Activated naive CD8-positive, alpha-beta T cell treated with anti-CD3 and anti-CD28 coated beads for 36 hours (primary cell): ENCODE measurements at places on chromosomes 7 and 10.

DNA sequence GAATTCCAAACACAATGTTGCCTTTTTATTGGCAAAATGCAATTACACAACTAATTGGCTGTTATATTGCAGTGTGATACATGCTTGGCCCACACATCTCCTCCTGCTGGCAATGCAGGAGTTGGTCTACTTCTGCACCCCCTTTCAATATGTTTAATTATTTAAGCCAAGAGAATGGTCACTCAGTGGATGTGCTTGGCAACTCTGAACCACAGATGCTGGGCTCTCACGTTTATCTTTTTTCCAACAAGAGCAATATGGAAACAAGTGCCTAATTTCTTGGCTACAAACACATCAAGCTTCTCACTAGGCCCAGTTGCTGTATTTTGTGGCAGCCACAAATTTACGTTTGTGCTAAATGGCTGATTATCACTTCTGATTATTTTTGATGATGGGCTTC lies 1149.2 kb upstream of the CELF2 start:
- no peak for DNase-seq

DNA sequence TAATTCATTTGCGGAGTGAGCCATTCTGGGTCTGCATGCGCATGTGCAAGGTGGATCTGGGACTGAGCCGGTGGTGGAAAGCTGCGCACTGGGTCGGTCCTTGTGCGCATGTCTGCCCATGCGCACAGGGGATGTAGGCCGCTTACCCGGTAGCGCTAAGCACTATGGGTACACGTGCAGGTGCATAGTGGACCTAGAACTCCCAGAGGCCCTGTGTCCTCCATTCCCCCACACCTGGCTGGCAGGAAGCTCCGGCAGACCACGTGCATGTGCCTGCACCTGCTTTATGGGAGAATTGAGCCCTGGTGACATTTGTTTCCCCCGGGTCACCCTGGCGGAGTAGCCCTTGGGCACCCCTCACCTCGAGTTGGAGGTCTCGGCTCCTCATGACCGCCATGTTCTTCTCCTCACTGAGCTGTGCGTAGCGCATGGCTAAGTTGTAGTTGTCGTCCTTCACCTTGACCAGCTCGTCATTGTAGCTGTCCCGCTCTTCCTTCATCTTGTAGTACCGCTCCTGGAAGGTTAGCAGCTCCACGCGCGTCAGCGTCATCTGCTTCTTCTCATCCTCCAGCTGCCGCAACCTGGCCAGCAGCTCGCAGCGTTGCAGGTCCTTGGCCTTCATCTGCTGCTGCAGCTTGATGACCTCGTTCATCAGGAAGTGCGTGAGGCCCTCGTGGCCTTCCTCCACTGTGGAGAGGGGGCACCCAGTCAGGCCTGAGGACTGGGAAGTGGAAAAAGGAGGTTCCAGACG lies 99.6 kb downstream of the CARD11 start:
- DNase-seq: no peak

GRCh38 chr10:34145715-34146114 lies 669.4 kb downstream of the PARD3 start:
- no peak for DNase-seq

DNA sequence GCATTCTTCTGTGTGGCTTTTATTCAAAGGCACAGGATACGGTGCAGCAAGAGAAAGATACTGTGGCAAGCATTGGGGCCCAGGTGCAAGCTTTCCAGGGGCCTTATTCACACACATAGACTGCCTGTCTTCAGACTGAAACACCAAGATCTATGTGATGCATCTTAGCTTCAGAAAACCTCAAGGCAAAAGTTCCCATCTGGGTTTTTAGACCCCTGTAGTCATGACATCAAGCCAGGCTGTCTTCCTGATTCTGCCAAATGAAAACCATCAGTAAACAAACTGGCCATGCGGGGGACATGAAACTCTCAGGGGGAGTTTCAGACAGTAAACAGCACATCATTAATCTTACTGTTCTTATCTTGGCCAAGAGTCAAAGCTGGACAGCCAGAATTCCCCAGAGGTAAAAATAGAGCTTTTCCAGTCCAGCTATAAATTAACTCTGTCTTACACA lies 9.8 kb downstream of the AGBL3 start:
- peak; percentile 20 for DNase-seq

DNA sequence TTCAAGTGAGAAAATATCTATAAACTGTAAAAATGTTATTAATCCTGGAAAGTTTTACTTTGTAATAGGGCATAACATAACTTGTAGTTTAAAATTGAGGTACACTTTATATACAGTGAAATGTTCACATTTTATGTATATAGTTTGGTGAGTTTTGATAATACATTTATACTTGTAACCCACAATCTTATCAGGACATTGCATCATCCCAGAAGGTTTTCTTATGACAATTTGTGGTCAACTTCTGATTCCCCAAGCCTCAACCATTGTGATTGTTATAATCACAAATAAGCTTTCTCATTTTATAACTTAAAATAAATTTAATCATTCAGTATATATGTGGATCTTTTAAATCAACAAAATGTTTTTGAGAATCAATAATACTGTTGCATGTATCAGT lies 151.1 kb downstream of the TFPI2 start:
- DNase-seq: no peak

DNA sequence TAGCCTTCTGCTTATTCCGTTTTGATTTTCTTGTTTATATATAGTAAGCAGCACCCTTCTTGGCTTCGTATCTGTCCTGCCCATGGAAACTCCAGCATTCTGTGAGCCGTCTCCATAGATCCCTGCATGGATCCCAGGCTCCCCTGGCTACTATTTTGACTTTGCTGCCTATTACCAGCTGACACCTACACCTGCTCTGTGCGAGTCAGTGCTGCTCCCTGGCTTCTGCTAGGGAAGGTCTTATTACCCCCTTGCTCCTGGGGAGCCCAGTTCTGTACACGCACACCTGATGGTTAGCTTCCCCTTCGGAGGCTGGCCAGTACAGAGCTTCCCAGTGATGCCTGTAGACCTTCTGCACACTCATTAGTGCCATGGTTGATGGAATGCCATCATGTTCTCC lies 35.4 kb downstream of the NACAD start:
- DNase-seq: no peak

- no peak for DNase-seq
These were observed 205.8 kb upstream of the SHH start for GRCh38 chr7:156017916-156018700.

DNA sequence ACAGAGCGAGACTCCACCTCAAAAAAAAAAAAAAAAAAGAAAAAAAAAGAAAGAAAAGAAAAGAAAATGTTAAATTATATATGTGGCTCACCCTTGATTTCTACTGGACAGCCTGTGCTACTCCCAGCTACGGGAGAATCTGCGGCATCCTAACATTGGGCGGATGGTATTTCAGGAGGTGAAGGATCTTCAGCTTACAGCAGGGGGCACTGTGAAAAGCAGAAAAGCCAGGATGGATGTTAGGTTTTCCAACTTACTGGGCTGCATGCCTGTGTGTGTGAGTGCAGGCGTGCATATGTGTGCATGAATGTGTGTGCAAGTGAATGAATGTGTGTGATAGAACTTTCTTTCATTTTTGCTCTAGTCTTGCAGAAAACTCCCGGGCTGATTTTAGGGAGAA lies 1066.5 kb downstream of the TYW1 start:
- DNase-seq: no peak

DNA sequence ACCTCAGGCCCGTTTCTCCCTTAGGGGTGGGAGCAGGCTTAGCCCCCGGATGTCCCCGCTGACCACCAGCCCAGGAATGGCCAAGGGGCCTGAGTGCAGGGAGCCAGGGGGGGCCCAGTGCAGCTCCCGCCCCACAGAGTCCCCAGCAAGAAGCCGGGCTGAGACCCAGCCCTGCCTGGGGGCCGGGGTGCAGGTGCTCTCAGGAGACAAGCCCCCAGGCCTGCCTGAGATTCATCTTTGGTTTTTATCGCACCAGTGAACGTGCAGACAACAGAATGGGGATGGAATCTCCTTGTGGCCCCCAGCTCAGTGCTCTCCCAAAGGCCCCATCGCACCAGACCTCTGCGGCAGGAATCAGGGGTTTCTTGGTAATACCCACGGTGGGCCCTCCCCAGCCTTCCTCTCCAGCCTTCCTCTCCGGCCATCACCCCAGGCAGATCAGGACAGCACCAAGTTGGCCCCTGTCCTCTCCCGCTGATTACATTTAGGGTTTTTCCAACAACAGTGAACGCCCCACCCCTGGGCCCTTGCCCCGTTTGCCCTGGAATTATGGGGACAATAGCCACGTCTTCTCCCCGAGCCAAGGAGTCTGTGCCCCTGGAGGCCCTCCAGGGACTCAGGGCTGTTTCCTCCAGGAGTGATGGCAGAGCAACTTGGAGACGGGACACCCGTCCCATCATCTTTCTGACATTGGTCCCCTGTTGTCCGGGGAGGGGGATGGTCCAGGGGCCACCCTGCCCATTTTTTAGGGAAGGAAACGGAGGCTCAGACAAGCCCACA lies 22.4 kb downstream of the ADAP1 start:
- DNase-seq: no peak

GRCh38 chr7:103680161-103681144 lies 234.4 kb upstream of the SLC26A5 start:
- DNase-seq: no peak

GRCh38 chr10:2623675-2624274 lies 443.6 kb upstream of the PFKP start:
- DNase-seq: no peak

GRCh38 chr7:157461573-157462418 lies 125.0 kb downstream of the DNAJB6 start:
- DNase-seq: no peak
